Left ventricle myocardium inferior (tissue), 1 donor: ENCODE measurements at places on chromosomes 2 and 18. TPM values are rescaled to one million over a fixed set of nuclear protein-coding genes. Genes with fewer than 3 reads are reported as not detected.

Gene SCN2A
- total RNA-seq, result 0.08 TPM

GRCh38 chr2:73290049-73290839 lies 3.1 kb downstream of the EGR4 start:
- DNase-seq, result no peak

DNA sequence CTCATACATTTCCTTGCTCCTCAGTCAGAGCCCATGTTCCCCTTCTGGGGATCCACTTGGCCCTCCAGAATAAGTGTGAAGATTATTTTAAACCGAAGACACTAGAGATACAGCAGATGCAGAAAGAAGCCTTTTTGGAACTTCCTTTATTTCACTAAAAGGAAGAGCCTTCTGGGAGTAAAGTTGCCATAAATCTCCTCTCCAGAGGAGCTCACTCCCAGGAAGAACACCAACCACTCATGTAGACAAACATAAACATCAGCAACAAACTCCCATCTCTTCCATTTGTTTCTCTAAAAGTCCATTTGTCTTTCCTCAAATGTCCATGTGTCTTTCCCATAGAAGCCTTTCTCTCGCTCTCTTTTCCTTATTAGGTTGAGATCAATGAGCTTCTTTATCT lies 62.4 kb upstream of the MSH6 start:
- DNase-seq, result no peak

Gene SPAG16
- total RNA-seq, result 20.6 TPM

Gene GPC1
- total RNA-seq, result 187 TPM

GRCh38 chr18:36089001-36089400 lies 21.6 kb upstream of the RPRD1A start:
- no peak for DNase-seq

DNA sequence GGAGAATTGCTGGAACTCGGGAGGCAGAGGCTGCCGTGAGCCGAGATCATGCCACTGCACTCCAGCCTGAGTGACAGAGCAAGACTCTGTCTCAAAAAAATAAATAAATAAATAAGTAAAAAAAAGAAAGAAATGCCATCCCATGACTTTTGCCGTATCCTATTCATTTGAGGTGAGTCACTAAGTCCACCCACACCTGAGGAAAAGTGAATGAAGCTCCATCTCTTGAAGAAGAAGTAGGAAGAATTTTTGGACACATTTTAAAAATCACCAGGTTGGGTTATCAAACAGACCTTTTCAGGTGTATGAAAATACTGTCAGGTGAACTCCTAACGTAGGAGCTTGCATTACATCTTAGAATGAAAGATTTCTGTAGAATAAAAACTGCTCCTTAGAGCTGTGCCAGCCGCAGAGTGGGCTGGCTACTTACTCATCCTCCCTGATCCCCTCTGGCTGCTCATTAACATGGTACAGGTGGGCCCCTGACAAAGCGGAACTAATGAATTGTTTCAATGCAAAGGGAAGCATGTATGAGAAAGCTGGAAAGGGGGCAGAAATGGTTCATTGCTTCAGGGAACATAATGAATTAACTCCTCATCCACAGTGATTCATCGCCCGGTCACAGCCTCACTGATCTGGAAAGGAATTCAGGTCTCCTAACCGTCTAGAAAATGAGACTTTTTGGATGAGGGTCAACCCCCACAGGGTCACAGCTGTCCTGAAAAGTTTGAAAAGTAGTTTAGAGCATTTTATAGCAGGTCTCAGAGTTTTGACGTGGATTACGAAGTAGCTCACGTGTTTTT lies 191.4 kb downstream of the SPP2 start:
- no peak for DNase-seq

Gene RAPH1
- total RNA-seq, result 17.2 TPM

DNA sequence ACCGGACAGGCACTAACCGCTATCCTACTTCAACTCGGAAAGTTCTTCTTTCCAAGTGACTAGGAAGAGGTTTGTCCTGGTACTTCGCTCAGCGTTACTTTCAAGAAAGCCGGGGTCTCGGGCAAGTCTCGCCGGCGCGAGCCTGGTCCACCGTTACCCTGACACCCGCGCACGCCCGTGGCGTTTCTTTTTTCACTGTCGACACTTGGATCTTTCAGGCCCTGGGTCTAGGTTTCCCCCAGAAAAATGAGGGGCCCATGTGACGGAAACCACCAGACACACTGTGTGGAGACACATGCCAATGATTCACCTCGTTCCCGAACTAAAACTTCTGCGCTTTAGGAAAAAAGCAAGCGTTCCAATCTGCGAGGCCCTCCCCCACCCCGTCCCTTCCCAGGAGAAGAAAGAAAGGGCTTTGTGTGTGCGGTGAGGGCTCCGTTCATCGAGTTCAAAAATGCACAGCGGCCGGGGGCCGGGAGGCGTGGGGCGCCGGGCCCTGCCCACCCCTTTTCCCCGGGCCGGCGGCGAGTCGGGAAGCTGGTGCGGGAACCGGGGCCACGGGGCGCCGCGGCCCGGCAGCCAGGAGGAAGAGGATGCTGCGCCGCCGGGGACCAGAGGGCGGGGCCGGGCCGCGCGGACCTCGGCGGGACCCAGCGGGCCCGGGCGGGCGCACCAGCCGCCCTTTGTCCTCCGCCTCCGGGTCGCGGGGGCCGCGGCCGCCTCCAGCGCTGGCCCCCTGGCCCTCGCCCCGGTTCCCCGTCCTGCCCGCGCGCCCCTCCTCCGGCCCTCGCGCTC lies 2.6 kb downstream of the ZNF521 start:
- peak; percentile 55 for DNase-seq

- no peak for DNase-seq
Observed at GRCh38 chr2:71339685-71340084, 8.1 kb downstream of the ZNF638 start.

DNA sequence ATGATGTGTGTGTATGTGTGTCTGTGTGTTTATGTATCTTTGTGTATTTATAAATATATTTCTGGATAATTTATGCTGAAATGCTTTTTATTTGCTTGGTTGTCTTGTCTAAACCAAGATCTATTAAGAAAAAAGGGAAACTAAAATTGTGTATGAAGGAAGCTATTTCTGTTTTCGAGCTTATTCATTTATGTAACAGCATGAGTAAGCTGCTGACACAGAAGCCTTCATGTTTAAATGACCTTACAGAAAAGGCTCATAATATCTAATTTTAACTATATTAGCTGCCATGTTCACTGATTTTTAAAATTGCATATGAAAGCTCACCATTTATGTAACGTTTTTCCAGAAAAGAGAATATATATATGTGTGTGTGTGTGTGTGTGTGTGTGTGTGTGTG lies 392.8 kb downstream of the PTH2R start:
- DNase-seq, result no peak

Gene UGT1A10
- not detected for total RNA-seq

GRCh38 chr2:210662560-210662959 lies 106.2 kb downstream of the CPS1 start:
- DNase-seq, result no peak

DNA sequence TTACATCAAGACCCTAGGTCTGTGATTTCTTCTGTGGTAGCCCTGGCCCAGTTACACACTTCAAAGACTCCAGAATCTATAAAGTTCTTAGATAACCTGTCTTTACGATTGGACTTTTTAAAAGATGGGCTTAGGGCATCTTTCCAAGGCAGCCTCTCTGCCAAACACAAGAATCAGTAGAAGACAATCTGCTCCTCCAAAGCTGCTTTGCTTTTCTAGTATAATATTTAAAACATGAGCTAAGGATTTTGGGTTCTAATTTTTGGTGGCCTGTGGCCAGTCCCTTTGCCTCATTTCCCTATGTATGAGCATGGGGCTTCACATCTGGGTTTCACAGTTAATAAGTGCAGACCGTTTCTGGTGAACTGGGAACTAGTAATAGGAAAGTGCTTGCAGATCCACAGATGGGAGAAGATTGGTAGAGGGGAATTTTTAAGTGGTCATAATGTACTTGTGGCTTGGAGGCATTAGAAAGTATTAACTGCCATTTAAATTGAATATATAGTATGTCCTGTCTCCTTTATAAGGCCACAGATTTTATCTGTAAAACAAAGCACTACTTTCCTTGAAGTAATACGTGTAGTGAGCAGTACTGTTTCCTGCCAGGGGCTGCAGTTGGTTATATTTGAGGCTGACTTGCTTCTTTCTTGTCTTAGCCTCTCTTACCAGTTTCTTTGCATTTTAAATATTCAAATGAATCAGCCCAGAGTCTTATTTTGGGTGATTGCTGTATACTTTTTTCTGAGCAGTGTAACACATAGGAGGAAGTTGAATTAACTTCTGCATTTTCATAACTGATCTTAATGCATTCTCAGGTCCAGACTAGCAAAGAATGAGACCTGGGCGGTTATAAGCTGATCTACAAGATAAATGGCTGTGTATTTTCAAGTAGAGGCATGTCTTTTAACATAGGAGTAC lies 1.5 kb downstream of the ARPC2 start:
- no peak for DNase-seq

Gene ECEL1
- not detected for total RNA-seq

DNA sequence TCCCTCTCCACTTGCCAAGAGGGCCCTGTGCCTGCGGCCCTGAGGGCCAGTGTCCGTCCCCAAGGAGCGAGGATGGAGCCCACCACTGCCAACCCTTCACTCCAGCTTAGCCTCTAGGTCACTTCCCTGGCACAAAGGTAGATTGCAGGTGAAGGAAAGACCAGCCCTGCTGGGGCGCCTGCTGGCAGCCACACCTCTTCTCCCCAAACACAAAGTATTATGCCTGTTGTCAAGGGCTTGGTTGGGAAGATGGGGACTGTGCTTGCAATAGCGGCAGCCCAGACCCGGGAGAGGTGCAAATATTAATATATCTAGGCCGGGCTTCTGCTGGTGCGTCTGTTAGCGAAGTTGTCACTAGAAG lies 7.7 kb downstream of the KCNF1 start:
- DNase-seq, result no peak

DNA sequence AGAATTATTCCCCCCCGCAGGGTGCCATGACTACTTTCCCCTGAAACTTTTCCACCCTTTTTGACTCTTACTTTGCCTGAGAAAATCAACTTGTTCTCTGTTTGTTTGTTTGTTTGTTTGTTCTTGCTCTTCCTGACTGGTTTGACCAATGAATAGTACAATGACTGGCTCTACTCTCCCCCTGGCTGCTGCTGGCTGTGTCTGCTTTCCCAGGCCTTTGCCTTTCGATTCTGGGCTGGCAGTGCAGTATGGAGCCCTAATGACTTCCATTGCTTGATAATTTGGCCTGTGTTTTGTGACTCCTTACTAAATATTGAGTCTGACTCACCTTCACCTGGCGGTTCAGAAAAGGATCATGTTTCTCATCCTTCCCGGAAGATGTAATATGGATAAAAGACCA lies 241.1 kb downstream of the TMEM182 start:
- no peak for DNase-seq

GRCh38 chr18:46070815-46071652 lies 1.0 kb downstream of the PSTPIP2 start:
- DNase-seq, result no peak

DNA sequence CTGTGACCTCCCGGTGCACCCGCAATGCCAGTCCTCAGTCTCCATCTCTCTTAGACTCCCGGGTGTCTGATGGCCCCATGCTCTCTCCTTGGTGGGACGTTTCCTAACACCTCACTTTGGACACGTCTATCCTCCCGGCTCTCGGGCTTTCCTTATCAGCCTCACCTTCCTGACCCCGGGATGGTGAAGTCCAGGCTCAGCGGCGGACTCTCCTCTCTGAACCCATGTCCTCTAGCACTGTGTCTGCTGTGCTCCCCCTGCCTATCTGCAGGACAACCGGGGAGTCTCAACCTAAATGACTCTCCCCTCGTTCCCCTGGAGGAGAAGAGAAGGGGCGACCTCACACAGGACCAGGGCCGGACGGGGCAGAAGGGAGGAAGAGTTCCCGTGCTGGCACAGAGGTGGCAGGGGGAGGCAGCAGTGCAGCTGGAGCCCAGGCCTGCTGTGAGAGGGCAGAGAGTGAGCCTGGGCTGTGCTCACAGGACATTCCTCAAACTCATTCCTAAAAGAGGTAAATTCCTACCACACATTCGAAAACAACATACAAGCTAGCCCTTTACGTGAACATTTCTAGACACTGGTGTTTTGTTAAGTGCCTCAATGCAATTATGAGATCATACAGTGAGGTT lies 41.9 kb downstream of the MBP start:
- no peak for DNase-seq
